Stimulated activated CD8-positive, alpha-beta memory T cell treated with anti-CD3 and anti-CD28 coated beads, Interleukin-7, amount 100 ng/mL, for 1 hour (primary cell): ENCODE measurements at places on chromosomes 16 and 17.

- no peak for DNase-seq
Observed at GRCh38 chr17:77146246-77146632, 5.5 kb downstream of the SEC14L1 start.

- no peak for DNase-seq
Observed at GRCh38 chr17:7213895-7214299, 5.7 kb downstream of the DLG4 start.

GRCh38 chr16:19589771-19590302, 34.3 kb downstream of the VPS35L start:
- DNase-seq: no peak

DNA sequence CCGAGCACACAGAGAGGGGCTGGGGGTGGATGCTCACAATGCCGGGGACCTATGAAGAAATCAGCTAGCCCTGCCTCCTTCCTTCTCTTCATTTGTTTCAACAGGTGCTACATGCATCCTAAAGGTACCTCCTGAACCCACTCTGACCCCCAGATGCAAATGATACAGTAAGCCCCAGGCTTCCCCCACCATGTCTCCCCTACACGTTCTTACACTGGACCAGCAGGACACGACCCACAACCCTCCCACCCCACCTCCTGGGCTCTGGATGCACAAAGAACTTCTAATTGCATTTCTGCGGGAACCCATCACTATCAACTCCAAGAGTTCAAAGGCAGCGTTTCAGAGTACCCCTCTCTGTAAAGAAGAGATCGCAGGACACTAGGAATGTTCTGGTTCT, 2.1 kb downstream of the XYLT1 start:
- no peak for DNase-seq

DNA sequence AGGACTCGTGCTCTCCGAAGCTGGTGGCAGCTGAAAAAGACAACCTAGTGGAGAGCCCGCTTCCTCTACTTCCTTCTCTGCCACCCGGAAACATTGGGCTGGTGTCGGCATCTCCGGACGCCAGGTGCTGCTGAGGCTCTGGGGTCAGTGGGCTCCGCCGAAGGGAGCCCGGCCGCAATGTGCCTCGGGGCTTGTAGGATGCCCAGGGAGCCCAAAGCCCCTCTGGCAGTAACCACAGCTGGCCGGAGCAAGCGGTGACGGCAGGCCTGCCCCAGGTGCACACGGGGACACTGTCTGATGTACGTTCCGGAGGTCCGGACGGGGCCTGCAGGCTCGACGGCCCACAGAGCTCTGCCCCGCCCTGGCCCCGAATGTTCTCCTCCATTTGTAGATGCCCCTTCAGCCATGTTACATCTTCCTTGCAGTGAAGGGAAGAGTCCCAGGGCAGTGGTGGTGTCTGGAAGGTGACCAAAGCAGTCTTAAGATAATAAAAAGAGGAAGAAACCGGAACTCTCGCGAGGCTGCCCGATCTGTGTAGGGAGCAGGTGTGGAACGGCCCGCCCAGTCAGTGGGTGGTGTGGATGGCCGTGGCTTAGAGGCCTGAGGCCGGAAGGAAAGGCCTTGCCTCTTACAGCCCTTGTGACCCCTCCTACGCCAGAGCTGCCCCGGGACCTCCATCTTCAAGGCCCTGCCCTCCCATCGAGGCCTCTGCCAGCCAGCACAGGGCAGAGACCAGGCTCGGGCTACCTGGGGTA, 22.6 kb downstream of the NDUFAF8 start:
- no peak for DNase-seq

GRCh38 chr16:28304214-28304613, 11.9 kb downstream of the SBK1 start:
- DNase-seq: no peak

GRCh38 chr16:845351-845745, 44.8 kb upstream of the GNG13 start:
- no peak for DNase-seq

DNA sequence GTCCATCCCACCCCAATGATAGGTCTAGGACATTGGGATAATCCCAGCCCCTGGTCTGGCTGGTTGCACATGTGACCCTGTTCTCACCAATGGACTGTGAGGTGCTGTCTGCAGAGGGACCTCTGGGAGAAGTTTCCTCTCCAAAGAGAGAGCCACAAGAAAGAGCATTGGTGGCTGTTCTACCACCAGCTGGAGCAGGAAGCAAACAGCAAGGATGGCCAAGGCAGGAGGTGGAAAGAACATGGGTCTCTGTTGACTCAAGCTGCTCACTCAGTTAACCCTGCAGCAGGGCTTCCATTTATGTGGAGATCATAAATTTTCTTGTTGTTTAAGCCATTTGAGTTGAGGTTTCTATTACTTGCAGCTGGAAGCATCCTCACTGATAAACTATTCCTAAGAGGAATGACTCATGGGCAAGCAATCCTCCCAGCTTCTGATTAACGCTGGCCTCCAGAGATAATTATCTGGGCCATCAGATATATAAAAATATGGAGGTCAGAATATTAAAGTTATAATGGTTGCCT, 52.6 kb downstream of the CYB5B start:
- DNase-seq: no peak

DNA sequence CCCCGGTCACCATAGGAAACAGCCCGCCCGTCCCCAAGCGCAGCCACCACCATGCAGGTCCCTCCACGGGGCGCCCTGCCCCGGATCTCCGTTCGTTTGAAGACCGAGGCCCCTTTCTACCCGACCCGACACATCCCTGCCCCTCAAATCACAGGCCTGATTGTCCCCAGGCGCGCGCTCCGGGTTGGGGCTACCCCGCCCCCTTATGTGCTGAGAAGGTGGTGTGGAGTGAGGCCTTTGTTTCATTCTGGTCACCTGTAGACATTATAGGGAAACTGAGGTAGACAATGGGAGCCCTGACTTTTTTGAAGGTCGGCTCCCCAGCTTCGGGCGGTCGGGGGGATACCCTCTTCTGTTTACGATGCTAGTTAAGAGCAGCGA, 763 bp upstream of the ACTG1 start:
- no peak for DNase-seq

DNA sequence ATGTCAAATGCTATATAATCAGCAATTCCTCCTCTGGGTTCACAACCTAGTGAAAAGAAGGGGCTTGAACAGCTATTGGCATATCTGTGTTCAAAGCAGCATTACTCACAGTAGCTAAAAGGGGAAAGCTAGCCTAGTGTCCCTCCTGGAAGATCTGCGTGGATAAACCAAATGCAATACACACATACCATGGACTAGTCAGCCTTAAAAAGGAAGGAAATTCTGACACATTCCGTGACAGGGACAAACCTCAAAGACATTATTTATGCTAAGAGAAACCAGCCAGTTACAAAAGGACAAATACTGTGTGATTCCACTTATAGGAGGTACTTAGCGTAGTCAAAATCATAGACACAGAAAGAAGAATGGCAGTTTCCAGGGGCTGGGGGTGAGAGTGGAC, 90.1 kb downstream of the XYLT1 start:
- no peak for DNase-seq

DNA sequence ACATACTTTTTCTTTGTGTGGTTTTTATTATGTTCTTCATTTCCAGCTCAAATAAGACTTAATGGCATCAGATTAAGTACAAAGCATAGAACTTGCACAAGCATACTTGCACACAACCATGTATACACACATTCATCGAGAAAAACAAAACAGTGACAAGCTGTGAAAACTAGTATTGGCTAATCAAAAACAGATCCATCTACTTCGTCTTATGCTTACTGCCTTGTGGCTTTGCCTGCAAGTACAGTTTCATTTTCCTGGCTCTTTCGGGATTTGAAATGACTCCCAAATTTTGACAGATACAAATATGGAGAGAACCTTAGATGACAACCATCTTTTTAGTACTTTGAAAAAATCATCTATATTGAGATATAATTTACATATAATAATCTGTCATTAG, 338.3 kb downstream of the BCAS3 start:
- DNase-seq: no peak

DNA sequence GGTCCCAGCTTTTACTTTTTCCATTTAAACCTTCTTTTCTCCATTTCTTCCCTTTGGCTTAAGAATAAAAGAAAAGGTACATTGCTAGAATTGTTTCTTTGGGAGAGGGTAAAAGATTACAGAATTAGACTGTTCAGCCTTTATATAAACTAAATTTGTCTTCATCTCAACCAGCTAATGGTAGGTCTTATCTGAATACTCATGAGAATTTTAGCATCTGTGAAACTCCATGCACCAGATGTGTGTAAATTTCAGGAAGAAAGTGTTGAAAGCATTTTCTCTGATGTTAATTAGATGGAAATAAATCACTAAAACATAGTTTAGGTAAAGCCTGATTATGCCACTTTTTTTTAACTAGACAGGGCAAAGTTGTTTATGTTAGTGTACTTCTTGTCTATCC, 24.9 kb downstream of the NQO1 start:
- DNase-seq: no peak

DNA sequence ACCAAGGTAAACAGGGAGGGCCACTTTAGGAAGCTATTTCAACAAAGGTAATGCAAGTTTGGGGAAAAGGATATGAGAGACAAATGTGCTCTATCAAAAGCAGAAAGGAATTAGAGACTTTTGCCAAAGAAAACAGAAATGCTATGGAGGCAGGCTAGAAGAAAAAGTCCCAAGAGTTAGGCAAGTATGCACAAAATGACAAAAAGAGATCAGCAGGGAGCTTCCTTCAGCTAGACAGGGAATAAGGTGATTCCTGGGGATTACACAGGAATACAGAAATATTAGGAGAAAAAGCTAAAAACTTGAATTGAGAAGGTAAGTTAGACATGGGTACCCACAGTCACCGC, 2.4 kb downstream of the FXR2 start:
- no peak for DNase-seq

DNA sequence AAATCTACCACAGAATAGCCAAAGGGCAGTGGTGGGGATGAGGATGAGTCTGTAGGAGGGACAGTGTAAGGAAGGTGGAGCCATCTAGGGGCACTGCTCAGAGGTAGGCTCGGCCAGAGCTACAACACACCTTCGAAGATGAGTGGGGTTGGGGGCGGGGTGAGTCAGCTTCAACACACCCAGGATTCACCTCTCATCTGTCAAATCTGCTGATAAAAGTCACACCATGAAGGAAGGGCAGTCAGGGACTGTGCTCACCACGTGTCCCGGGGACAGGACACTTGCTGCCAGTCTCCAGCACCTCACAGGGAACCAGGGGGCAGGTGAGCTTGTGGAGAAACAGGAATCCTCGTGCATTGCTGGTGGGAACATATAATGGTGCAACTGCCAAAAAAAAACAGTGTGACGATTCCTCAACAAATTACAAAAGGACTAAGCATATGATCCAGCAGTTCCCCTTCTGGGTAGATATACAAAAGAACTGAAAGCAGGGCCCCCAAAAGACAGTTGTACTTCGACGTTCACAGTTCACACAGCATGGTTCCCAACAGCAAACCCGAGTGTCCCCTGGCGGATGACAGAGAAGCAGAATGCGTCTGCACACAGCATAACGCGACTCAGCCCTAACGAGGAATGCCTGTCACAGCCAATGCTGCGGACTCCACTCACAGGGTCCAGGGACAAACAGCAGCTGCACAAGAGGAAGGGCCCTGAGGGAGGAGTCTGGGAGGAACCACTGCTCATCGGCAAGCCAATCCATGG, 133.1 kb downstream of the ANKRD11 start:
- no peak for DNase-seq

- no peak for DNase-seq
Observed at GRCh38 chr16:75267631-75268264, 16.3 kb upstream of the BCAR1 start.

- no peak for DNase-seq
Observed at GRCh38 chr17:77540975-77541374, 400.2 kb downstream of the SEC14L1 start.

DNA sequence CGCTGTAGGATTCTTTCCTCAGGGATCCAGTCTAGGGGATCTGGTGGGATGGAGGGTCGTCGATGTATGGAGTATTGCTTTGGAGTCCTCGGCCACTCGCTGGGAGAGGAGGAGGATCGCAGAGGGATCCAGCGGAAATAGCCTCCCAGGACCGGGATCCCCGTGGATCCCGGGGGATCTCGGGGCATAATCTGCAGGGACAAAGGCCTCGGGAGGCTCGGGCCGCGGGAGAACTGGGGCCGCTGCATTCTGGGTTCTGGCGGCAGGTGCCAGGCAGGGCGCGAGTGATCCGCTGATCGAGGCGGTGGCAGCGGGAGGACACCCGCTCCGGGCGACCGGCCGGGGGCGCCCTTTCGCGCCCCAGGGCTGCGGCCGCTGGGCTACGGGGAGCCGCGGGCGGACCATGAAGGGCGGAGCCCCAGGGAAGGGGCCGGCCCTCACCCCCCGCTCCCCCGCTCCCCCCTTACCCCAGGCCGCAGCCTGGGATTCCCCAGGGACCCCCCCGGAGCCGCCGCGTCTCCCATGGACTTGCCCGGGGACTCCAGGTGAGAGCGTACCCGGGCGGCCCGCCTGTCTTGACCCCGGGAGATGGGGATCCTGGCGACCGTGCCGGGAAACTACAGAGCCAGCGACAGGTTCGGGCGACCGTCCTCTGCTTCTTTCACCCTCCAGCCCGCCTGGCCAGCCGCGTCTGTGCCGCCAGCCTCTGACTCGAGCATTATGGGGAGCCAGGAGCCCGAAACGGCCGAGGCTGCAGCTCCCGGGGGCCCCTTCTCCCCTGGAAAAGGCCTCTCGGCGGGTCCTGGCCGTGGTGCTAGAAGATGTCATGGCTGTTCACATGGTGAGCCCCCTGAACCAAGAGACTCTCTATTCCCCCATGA, 604 bp downstream of the PRR14 start:
- peak; percentile 51 for DNase-seq

DNA sequence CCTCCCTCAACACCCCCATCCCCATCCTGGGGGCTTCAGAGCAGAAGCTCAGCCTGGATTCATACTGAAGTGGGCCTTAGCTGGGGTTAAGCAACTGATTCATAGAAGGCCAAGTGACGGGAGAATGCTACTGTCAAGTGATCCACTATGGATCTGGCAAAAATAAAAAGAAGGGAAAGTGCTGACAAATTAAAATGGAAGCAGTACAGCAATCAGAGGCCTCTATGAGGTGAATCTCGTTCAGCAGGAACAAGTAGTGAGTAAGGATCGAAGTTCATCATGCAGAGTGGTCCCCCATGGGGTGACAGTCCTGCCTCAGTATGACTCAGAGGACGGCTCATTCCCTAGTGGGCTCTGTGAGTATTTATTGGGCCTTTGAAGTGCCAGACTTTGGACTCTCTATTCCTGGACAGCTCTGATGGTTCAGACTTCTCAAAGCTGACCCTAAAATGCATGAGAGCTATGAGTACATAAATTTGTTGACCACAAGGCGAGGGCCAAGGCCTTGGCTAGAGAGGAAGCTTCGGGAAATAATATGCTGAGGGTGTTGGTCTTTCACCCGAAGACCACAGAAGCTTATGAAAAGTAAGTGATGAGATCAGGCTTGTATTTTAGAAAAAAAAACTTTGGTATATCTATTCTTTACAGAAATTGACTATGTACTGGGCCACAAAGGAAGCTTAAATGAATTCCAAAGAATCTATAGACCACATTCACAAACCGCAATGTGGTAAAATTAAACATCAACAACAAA, 5.3 kb upstream of the NSMCE1 start:
- DNase-seq: no peak

DNA sequence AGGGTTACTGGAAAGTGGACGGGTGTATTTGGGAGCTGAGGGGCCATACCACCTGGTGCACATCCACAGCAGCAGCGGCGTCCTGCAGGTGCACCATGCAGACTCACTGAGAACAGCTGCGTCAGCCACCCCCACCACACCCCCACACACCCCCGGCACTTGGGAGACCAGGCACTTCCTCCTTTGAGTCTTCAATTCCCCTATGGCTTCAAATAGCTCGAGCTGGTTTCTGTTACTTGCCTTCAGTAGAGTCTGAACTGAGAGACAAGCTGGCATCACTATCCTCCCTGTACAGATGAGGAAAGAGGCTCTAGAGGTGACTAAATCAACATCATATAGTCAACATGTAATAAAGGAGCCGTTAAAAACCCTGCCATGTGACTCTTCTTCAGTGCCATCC, 15.4 kb downstream of the CUEDC1 start:
- no peak for DNase-seq
